ENCODE measurements at places on chromosomes 3 and 15.

- no peak for DNase-seq
Measured at GRCh38 chr15:67700023-67700422, 125.3 kb upstream of the SKOR1 start.

DNA sequence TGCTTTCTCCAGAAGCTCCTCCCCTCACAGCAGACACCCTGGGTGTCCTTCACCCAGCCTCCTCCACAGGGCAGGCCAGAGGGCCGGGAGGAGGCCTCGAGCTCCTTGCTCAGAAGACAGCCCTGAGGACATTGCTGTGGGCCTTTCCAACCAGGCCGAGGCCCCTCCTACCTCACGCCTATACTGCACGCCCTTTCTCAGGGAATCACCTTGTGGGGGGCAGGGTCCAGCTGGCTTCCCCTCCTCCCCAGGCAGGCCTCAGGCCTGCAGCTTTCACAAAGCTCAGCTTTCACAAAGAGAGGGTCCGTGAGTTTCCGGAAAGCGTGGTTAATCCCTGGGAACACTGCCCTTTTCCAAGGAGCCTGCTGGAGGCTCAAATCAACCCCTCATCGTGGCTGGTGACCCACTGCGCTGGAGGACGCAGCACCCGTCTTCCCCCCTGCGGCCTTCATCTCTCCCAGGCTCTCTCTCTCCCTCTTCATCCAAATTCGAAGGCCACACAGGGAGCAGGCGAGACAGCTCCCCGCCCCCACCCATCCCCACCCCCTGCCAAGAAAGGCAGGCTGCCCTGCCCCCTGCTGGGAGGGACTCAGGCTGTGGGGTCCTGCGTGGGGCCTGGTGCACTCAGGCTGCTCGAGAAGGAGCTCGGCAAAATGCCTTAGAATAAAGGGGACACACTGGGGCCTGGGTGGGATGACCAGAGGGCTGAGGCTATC, 79.4 kb downstream of the OCA2 start:
- no peak for DNase-seq

DNA sequence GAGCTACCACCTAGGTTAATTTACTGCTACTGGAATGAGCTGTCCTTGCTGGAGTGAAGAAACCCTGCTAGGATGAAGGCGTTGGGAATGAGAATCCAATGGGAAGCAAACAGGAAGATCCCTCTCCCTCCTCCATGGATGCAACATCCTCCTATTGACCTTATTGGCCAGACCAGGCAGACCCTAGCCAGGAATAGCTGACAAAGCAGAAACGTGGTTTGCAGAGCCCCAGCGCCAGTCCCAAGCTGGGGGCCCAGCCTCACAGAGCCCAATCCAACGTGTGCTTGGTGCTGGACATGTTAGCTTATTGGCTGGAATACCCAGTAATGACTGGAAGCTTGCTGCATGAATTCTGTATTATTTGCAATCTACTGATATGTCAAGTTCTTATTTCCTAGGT, 273.1 kb downstream of the LRTM1 start:
- DNase-seq, result no peak

DNA sequence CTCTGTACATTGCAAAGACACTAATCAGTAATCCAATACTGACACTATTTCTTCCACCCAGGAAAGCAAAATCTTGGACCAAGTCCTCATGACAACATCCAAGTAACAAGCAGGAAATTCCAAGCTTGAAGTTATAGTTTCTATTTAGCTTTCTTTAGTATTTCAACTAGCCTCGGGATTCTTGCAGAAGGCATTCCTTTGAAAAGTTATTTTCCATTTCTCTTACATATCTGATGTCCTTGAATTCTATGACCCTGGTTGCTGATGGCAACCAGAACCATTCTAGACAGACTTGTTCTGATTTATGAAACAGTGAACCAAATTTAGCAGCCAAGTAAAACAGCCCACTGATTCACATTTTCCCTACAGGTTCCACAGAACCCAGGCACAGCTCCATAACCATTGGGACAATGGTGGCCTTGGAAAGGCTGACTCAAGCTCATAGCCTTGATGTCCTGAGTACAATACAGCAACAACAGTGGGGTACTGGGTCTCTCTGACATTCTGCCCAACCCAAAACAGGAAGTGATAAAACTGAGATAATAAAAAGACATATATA, 26.5 kb downstream of the P3H2 start:
- DNase-seq, result no peak

GRCh38 chr3:184688251-184688881, 23.5 kb downstream of the MAGEF1 start:
- DNase-seq, result no peak

DNA sequence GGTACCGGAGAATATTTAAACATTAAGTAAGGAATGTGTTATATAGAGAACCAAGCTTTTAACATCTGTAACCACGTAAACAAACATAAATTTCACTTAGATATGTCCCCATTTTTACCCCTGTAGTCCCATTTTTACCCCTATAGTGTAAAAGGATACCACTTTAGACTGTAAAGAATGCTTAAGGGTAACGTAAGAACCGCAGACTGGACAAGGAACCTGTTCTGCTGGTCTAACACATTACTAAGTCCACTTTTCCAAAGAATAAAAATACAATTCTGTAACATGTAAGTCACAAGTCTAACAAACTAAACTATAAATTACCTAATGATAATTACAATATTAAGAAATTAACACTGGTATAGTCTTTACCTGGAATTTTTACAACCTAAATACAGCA, 2.9 kb downstream of the SLC12A6 start:
- DNase-seq, result no peak

GRCh38 chr3:119794971-119795612, 13.2 kb downstream of the NR1I2 start:
- no peak for DNase-seq

GRCh38 chr3:130854208-130854864, 39.5 kb upstream of the ATP2C1 start:
- DNase-seq, result no peak

GRCh38 chr3:37852097-37852496, 9.6 kb upstream of the CTDSPL start:
- DNase-seq, result no peak

DNA sequence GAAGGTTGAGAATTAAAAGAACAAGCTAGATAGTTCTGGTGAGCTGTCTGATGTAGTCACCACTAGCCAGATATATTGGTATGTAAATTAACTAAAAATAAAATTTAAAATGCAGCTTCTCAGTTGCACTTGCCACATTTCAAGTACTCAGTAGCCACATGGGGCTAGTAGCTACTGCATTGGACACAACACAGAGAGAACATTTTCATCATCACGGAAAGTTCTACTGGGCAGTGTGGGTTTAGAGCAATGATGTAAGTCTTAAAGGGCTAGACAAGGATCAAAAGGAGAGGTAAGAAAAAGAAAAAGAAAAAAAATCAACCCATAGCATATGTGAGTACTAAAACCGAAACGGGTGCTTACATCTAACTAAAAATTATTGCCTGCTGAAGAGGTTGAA, 282.4 kb upstream of the LRRFIP2 start:
- DNase-seq, result no peak

- no peak for DNase-seq
Measured at GRCh38 chr15:89003865-89004725, 84.2 kb upstream of the ABHD2 start.

DNA sequence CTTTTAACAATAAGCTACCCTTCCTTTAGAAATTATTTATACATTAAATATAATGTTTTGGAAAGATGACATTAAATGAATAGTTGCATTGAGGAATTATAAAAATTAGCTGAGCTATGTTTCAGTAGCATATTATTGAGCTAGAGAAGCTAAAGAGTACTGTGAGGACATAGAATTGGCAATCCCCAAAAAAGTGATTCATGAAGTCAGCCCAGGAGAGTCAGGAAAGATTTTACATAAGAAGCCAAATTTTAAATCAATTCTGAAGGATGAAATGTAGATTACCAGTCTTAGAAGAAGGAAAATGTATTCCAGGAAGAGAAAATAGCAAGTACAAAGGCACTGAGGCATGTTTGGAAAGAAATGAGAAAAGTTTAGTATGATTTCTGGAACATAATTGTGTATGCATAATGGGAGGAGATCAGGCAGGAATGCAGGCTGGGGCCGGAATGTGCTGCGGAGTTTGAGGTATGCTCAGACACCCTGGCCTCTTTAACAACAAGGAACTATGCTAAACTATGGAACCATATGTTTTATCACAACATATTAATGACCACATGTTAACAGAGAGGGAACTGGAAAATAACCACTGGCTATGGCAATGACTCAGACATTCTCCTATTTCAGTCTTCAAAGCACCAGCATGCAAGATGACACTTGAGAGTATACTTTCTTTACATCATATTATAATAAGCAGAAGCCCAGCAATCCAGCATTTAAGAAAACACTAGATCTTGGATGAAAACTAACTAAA, 103.3 kb upstream of the COL8A1 start:
- DNase-seq, result no peak

GRCh38 chr15:38930851-38931572, 366.4 kb upstream of the RASGRP1 start:
- DNase-seq, result no peak

DNA sequence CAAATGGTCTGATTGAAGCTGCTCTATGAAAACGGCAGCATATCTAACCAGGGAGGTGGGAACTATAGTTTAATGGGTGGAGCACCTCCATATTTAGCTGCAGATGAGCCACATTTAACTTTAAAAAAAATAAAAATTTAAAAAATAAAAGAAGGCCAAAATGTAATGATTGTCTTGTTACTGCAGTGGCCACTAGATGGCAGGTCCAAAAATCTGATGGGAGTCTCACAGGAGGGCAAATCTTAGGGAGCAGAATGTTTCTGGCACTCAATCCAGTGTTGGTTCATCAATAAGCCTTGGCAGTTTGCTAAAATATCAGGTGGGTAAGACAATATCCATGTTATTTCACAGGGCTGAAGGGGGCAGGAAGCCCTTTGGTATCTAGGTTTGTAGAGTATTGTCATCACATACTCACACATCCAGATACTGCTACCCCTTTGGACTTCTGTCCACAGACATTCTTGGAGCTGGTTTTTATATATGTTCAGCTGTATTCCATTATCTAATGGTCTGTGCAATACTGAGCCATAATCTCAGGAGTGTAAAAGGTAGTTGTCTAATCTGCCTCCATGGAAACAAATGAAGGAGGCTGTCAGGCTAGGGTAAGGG, 233.3 kb downstream of the TIGIT start:
- no peak for DNase-seq

DNA sequence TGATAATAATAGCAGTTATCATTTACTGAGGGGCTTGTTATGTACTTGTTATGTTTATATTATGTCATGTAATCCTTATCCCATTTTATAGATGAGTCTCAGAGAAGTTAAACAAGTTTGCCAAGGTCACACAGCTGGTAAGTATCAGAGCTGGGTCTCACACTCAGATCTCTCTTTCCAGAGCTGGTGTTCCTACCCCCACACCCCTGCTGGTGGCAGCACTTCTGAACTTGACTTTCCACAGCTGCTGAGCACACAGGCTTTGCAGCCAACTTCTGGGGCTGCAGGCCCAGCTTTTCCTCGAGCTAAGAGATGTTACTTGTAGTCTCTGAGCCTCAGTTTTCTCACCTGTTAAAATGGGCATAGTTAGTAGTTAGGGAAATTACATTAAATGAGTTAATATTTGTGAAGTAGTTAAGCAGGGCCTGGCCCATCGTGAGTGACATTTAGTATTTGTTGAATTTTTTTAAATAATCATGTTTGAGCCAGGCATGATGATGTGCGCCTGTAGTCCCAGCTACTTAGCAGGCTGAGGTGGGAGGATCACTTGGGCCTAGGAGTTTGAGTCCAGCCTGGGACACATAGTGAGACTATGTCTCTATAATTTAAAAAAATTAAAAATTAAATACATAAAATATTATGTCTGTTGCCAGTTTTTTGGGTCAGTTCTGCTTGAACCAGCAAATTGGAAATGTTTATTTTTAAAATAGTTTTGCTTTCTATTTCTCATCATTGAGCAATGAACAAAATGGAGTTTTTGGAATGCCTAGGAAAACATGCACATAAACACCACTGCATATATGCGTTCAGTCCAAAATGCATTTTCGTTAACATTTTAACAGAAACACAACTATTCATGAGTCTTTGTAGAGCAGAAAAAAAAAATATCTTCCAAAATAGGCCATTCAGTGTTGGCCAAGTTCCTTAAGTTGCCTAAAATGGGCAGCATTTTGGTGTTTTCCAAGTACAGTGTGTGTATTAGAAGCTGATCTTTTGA, 87.3 kb downstream of the SMAD6 start:
- DNase-seq, result no peak

GRCh38 chr3:124927574-124928045, 6.9 kb downstream of the MUC13 start:
- no peak for DNase-seq

DNA sequence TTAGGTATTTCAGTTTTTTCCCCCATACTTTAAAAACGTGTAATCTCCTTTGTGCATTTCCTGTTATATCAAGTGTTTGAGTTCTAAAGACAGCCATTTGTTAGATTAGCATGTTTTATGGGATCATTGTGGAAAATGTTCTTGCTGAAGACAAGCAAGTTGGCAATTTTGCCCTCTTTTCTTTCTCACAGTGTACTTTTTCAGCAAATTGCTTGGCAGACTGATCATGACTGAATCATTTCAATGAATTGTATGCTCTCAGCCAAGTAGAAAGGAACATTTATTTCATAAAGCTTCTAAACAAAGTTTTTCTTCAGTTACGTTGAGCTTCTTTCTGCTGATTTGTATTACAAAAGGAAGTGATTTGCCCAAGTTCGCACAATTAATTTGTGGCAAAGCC, 51.6 kb downstream of the ATG7 start:
- no peak for DNase-seq

- no peak for DNase-seq
Measured at GRCh38 chr3:122298239-122298638, 26.8 kb upstream of the CSTA start.

- no peak for DNase-seq
Measured at GRCh38 chr3:32366638-32367397, 24.8 kb upstream of the CMTM7 start.

DNA sequence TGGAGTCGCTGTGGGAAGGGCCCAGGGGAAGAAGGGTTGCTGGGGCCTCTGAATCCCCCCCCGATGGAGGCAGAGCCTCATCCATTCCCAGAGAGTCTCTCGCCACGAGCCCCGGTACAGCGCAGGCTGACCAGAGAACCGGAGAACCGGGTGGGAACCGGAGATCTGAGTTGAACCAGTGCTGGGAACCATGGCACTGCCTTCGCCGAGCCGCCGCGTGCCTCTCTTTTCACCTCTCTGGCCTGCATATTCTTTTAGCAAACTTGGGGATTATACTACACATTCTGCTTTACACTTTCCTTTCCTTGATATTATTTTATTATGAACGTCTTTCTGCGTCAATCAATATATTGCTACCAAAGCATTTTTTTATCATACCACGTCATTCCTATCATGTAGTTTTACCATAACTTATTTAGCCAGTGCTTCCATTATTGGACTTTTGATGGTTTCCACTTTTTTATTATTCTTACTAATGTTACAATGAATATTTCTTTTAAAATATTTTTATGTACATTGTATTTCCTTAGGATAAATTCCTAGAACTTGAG, 7.2 kb downstream of the NRROS start:
- no peak for DNase-seq
